ENCODE measurements at places on chromosomes 16 and 17.

DNA sequence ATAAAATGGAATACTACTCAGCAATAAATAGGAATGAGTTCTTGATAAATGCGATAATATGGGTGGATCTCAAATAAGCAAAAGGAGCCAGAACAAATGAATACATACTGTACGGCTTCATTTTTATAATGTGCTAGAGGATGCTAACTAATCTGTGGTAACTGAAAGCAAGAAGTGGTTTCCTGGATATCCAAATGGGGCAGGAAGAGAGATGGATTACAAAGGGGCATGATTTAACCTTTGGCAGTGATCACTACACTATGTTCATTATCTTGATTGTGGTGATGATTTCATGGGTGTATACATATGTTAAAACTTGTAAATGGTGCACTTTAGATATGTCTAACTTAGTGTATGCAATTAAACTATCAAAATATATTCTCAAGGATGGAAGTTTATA lies 222.3 kb upstream of the TBX2 start:
- no peak for DNase-seq

- no peak for DNase-seq
Measured at GRCh38 chr16:90072442-90073105, 4.6 kb downstream of the PRDM7 start.

DNA sequence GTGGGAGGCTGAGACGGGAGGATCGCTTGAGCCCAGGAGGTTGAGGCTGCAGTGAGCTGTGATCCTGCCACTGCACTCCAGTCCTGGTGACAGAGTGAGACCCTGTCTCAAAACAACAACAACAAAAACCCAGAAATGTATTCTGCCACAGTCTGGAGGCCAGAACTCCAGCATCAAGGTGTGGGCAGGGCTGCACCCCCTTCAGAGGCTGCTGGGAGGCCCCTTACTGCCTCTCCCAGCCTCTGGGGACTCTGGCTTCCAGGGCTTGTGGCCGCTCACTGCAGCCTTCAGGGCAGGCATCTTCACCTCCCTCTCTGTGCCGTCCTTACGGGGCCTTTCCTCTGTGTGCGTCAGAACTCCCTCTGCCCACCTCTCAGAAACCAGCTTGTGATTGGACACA lies 209.4 kb upstream of the GSE1 start:
- DNase-seq = no peak

GRCh38 chr16:35754391-35755369 lies 2295.3 kb downstream of the TP53TG3F start:
- DNase-seq = no peak

DNA sequence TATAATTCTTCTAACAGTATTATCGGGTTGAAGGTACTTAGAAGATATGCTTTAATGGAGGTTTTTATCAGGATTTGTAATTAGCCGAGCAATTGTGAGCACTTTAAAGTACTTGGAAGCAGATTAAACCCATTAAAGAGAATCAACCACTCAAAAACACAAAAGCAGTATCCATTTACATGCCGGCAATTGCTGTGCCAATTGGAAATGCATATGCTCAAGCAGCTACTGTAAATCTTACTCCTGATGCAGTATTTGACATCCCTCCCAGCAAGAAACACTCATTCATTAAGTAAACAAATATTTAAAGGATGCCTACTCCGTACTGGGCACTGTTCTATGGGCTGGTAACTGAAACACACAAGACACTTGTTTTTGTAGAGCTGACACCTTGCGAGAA lies 11.4 kb upstream of the CCL1 start:
- DNase-seq = no peak

DNA sequence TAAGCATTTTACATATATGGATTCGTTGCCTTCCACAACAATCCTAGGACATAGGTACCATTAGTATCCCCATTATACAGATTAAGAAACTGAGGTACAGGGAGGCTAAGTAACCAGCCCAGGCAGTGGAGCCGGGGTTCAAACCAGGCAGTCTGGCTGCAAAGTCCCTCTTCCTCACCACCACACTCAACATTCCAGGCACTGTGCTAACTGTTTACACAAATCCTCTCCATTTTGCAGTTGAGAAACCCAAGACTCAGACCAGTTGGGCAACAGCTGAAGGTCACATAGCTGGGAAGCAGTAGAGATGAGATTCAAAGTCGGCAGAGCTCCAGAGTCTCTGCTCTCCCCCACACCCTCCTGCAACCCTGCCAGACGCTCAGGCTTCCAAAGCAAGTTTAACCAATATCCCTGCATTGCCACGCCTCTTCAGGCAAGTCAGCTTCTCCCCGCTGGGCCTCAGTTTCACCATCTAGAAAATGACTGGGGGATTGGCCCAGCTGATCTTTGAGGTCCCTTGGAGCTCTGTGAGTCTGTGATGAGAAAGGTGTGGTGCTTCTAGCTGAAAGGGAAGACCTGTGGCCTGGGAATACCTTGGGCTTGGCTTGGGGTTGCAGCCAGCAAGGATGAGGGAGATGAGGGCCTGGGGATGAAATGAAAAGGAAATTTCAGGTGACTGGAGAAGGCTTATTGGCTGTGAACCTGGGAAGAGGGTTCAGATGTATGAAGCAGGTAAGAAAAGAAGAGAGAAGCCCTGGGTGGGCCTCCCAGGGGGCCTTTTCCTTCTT lies 14.0 kb downstream of the CCR7 start:
- DNase-seq = no peak

GRCh38 chr17:27458524-27458908 lies 2.3 kb downstream of the KSR1 start:
- DNase-seq = no peak

DNA sequence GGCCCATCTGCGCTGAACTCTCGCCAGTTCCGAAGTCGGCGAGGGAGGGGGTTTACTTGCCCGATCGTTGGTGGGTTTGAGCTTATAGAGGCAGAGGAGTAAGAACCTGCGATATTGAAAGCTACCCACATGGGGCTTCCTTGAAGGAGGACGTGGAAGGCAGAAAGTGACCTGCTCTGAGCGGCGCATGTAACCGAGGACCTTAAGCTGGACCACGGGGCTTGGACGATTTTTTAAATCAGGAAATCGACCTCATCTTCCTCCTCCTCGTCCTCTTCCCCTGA lies 2.0 kb downstream of the PRAC2 start:
- DNase-seq = no peak

- no peak for DNase-seq
Measured at GRCh38 chr16:68987734-68988457, 117.6 kb upstream of the HAS3 start.

Measured in activated effector memory CD4-positive, alpha-beta T cell treated with Interleukin-2 at 50 U/mL for 16 hours (primary cell).